ENCODE measurements at places on chromosomes 5 and 9.

- no peak for DNase-seq
These were observed 121.5 kb downstream of the JMY start for GRCh38 chr5:79357398-79357797.

- DNase-seq: no peak
These were observed 299.7 kb downstream of the NPR3 start for GRCh38 chr5:33010846-33011245.

DNA sequence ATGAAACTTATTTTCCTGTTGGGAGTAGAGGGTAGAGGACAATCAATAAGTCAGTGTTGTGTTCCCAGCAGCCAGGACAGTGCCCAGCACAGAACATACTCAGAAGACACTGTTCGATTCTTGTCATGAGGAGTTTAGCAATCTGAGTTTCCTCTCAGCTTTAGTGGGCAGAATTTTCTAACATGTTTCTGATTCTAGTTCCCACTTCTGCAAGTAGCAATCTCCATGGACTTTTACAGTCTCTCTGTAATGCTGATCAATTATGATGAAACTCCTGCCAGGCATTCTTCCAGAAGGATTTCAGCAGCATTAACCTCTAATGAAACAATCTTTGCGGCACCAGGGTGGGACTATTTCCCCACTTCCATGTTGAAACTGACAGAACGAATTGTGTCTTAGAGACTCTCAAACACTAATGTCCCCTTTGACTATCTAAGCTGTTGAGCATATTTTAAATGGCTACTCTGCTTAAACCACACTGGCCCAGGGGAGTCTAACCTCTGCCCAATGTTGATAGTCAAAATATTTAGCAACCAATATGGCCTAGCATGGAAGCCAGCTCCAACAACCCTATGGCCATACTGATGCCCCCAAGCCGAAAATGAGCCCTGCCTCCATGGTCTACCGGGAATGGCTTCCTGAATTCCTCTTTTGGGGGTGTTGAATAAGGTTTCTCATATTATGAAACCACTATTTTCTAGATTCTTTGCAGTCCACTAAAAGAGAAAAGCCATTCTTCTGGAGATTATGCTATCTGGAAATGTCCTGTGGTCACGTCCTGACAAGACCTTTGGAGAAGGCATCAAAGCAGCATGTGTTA lies 484.3 kb downstream of the BNC2 start:
- DNase-seq: no peak

DNA sequence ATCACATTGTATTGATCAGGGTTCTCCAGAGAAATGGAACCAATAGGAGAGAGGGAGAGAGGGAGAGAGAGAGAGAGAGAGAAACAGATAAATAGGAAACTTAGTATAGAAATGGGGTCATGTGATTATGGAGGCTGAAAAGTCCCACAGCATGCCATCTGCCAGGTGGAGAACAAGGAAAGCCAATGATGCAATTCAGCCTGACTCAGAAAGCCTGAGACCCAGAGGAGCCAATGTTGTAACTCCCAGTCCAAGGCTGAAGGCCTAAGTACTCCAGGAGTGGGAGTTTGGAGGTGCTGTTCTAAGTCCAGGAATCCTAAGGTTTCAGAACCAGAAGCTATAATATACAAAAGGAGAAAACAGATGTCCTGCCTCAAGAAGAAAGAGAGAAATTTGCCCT lies 48.4 kb upstream of the ISOC1 start:
- DNase-seq: no peak

- DNase-seq: no peak
These were observed 3.1 kb upstream of the DIRAS2 start for GRCh38 chr9:90645721-90646120.

DNA sequence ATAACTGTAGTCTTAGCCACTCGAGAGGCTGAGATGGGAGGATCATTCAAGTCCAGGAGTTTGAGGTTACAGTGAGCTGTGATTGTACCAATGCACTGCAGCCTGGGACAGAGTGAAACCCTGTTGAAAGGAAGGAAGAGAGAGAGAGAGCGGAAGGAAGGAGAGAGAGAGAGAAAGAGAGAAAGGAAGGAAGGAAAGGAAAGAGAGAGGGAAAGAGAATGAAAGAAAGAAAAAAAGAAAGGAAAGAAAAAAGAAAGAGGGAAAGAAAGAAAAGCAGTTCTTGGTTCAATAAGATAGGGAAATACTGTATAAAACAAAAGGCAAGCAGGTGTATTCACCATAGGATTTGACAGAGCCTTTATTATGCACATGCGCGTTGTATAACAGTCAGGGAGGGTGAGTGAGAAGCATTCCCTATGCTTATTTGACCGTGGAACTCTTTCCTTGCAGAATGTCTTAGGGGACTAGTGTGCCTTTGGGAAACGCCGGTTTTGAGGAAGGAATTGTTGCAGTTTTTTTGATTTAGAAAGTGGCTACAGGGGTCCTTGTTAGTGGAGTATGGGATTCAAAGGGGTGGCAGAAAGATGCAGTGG lies 42.0 kb downstream of the GSN start:
- no peak for DNase-seq

DNA sequence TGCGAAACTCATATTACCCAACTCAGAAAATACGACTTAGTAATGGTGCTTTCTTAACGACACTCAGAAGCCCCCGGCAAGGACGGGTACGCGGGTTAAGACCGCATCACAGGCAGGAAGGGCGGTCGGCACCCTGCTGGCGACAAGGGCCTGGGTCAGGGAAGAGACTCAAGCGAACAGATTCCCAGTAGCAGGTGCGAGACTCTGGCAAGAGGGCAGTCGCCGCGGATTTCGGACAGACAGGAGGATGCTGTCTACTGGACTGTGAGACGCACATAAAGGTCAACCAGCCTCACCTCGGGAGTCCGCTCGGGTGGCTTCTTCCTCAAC lies 398 bp downstream of the RAPGEF6 start:
- DNase-seq: peak; percentile 79

DNA sequence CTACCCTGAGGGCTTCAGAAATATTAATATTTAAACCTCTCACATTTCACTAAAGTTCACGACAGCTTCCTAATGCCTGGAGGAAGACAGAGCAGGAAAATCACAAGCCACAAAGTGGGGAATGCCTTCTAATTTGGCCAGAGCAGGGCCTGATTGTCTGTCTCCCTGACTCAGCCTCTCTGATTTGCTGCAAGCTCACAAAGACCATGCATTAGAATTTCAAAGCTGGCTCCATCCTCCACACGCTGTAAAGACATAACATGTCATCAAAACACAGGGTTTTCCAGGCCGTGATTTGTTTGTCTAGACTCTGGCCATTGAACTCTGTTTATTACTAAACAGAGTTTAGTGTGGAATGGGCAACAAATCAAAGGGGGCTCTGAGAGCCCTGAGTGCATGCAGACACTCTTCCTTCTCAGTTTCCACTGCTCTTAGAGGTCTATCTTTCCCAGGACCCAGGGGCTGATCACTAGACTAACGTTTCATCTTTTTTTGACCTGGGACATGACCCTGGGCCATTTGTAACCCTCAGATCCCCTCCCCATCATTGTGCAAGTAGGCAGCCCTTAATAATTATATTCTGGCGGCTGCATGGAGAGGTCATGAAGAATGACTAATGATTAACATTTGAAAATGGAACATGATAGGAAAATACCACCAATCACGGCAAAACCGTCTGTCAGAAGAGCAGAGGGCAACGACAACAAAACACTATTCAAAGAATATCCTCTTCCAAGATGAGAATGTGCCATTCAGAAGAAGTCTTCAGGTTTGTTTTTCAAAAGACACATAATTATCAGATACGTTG lies 140.2 kb downstream of the ENC1 start:
- no peak for DNase-seq

DNA sequence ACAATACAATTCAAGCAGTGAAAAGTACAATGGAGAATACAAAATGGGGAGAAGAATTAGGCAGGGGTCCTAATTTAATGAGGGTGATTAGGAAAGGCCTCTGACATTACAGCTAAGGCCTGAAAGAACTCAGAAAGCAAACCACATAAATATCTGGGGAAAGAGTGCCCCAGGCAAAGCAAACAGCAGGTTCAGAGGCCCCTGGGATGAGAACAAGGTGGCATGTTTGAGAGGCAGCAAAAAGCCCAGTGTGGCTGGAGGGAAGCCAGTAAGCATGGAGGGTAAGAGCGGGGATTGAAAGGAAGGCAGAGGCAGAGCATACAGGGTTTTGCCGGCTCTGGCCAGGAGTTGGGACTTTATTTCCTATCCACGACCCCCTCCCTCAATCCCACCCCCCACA lies 33.4 kb upstream of the VDAC1 start:
- DNase-seq: no peak

DNA sequence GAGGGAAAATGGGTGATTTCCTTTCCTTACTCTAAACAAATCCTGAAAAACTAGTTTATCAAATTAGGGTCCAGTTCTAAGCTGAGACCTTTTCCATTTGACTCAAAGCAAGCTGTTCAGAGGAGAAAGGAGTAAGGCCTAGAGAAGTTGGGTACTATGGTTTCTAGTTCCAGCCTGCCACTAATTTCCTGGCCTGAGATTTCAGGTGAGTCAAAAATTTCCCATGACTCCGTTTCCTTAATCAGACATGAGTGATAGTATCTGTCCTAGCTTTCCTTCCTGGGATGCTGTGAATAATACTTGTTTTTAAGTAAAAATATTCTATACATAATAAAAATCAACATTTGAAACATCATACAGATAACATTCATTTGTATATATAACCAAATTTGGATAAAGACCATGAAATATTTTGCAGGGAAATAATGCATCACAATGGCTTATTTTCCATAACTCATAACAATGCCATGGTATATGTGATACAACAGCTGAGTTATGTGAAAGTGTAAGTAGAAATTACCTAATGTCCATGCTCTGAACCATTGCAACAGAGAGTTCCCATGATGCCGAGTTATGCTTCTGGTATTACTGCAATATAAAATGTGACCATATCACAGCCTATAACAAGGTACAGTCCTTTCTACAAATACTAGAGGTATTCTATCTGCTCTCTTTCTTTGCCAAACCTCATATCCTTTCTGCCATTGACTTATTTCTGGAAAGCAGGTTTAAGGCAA lies 142.7 kb downstream of the MLLT3 start:
- no peak for DNase-seq

DNA sequence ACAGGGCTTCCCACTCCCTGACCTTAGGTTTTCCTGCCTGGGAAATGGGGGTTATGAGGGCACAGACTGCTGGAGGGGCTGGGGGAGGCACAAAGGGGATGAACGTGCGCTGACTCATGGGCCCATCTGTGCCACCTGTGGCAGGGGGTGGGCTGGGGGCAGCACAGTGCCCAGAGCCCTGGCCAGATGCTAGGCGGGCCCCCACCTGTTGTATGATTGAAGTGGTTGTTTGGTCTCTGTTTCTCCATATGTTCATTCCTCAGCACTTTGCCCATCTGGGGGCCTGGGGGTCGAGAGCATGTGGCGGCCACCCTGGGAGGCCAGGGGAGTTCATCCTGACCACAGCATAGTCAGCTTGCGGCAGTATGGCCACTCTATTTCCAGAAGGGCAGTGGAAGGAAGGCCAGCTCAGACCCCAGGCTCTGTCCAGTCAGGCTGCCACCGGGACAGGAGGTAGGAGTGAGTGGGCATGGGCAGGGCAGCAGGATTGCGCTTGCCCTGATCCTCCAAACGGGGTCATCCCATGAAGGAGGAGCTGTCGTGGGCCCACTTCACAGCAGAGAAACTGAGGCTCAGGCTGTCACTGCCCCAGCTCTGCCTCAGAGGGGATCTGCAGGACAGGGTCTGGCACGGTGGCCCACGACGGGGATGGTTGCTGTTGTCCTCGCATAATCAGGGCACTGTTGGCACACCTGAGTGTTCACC lies 841 bp upstream of the NINJ1 start:
- no peak for DNase-seq

DNA sequence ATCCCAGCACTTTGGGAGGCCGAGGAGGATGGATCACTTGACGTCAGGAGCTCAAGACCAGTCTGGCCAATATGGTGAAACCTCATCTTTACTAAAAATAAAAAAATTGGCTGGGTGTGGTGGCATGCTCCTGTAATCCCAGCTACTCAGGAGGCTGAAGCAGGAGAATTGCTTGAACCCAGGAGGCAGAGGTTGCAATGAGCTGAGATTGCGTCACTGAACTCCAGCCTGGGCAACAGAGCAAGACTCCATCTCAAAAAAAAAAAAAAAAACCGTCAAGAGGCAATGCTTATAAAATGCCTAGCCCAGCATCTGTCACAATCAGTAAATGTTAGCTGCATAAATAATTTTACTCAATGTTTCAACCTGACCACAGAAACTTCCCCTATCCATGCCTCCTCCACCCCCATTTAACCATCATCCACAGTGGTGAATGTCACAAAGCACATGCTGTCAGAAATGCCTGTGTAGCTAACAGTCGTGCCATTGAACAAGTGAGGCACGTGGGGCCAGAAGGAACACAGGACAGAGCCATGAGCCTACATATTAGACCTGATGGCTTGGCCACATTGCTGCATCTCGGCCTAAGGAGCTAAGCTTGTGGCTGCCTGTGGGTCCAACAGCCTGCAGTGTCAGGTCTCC lies 16.8 kb upstream of the TCOF1 start:
- no peak for DNase-seq

DNA sequence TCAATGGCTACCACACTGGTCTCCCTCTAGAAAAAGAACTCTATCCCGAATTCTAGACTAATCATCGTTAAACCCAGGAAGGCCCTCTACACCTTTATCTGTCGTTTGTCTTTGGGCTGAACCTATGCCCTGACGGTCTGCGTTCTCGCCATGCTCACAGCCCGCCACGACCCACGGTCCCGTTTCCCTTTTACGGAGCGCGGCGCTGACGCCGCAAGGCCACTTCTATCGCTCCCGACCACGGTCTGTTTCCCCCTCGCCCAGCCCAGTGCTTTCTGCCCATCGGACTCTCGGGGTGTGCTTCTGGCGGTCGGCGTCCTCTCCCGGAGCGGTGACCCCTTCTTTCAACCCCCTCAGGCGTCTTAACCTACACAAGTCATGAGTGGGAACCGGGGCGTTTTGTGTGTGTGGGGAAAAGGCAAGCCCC lies 974 bp downstream of the C9orf40 start:
- DNase-seq: peak; percentile 50

GRCh38 chr5:33228149-33228548 lies 212.6 kb upstream of the TARS1 start:
- no peak for DNase-seq

DNA sequence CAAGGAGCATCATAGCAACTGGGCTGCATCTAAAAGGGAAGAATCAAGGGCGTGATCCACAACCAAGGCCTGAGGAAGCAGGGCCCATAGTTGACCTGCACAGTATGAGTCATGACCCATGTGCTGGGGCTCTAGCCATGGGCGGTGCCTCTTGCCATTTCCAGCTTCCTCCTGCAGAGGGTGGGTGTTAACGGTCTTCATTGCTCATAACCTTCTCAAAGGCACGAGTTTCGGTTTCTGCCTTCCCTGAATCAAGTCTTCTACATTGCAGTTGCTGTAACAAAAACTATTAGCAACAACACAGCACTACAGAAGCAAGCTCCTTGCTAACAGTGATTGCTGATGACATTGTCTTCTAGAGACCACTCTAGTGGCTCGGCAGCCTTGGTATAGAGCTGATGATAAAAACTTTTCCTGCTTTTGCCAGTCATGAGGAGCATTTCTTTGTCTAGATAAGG lies 66.9 kb downstream of the CTSL start:
- peak; percentile 62 for DNase-seq

DNA sequence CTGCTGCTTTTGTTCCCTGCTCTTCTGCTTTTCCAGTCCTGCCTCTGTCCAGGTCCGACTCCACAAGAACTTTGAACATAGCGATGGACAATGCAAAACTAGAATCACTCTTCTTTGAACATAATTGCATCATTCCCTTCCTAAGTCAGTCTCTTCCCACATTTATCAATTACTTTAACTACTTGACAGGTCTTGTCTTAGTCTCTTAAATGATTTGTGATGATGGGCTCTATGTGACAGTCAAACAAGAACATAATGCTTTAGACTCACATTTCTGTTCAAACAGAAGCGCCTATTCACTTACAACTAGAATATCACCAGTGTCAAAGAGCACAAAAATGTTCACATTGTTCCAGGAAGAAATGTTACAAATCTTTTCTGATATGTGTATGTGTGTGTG lies 278.1 kb downstream of the SH3GL2 start:
- no peak for DNase-seq

All from CD4-positive, alpha-beta T cell treated with Interleukin-17A for 1 hour (primary cell).